ENCODE measurements at places on chromosomes 2 and 18.

- DNase-seq: no peak
Measured at GRCh38 chr2:17058772-17059402, 393.3 kb upstream of the CYRIA start.

- no peak for DNase-seq
Measured at GRCh38 chr2:225841314-225841713, 441.8 kb downstream of the NYAP2 start.

- DNase-seq: no peak
Measured at GRCh38 chr2:170719810-170720209, 4.7 kb downstream of the SP5 start.

- no peak for DNase-seq
Measured at GRCh38 chr18:45877403-45877802, 51.9 kb downstream of the SIGLEC15 start.

- no peak for DNase-seq
Measured at GRCh38 chr18:61549416-61549815, 216.2 kb downstream of the CDH20 start.

GRCh38 chr18:55485666-55486065 lies 102.3 kb downstream of the TCF4 start:
- peak; percentile 68 for DNase-seq

GRCh38 chr2:72191441-72191840 lies 43.8 kb upstream of the CYP26B1 start:
- no peak for DNase-seq

- DNase-seq: no peak
Measured at GRCh38 chr2:199804831-199805230, 46.2 kb downstream of the FTCDNL1 start.

DNA sequence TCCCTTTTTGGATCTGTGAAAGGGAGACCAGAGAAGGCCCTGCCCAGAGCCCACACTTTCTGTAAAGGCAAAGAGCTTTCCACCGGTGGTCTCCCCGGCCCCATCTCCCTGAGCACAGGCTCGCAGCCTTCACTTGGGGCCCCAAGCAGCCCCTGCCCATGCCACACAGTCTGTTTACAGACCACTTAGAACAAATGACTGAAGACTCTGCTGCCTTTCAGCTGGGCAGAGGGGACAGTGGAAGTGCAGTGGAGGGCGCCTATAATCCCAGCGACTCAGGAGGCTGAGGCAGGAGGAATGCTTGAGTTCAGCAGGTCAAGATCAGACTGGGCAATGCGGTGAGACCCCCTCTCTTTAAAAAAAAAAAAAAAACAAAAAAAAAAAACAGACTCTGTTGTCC lies 28.9 kb downstream of the SERTAD2 start:
- DNase-seq: no peak

GRCh38 chr18:3709205-3709604 lies 259.2 kb downstream of the TGIF1 start:
- no peak for DNase-seq

DNA sequence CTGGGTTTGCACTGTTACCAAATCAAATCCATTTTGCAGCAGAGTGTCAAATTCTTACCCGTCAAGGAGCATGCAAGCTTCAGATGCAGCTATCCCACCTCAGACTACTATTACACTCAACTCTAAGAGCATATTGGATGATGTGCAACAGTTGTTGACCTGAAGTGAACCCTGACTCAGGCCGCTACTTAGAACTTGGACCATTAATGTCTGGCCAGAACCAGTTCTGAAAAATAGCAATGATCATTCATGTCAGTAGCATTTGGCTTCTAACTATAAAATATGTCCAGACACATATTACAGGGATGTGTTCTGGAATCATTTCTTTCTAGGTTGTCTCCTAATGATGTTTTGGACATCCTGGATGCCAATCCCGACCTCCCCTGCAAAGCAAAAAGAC lies 135.5 kb upstream of the PKDCC start:
- DNase-seq: no peak

DNA sequence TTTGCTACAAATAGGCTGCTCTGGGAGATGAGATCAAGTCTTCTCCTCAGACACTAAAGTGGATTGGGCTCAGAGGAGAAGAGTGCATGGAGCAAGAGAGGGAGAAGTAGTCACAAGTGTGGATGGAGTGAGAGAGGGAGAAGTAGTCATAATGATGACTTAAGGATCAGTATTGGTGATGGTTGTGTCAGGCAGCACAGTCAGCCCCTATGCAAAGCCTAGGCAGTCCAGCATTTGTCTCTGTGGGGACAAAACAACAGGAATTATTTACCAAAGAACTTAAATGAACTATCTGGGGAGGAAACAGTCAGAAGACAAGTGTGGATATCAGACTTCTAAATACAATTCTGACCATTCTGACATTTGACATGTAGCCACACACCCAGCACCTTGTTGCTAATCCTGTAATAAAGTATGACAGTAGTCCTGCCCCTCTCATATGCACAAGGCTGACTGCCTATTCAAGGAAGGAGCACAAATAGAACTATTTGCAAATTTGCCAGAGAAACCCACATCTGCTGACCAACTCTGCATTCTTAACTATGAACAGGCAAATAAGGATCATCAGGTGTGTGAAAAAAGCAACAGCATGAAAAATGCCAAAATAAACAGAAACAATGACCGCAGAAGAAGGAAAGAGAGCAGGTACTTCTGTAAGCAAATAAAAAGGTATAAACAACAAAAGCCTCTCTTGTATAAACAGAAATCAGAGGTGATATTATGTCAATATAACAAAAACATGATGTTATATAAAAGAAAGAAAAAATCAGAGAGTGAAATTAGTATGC lies 1597.9 kb upstream of the ACVR2A start:
- DNase-seq: no peak

DNA sequence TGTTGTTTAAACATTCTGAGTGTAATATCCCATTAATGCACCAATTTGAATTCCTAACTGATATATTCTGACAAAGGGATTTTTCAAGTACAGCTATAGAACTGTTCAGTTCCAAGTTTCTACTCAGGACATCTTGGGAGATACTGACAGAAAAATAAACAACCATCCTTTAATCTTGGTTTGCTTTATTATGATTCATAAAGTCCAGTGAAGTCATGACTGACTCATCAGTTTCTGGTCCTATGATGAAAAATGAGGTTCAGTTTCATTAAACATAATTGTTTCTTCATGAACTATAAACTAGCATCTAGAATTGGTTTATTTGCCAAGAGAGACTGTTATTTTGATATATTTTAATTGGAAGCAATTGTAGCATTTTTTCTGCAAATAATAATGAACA lies 896.2 kb downstream of the CCDC85A start:
- peak; percentile 75 for DNase-seq

DNA sequence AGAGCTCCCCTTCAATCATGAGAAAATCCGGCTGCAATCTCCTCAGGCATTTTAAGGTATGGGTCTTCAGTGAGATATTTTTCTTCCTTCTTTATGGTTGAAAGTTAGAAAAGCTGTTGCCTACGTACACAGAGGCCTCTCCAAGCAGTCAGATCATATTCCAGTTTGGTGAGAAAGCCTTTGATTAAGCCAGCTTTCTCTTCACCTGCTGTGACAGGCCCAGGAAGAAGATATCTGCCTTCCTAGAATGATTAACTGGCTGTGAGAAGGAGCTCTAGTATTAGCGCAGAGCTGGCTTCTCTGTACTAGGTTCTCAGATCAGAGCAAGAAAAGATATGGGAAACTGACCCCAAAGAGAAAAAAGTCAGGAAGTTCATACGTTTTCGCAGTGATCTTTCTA lies 585.0 kb upstream of the CHAC2 start:
- DNase-seq: no peak

DNA sequence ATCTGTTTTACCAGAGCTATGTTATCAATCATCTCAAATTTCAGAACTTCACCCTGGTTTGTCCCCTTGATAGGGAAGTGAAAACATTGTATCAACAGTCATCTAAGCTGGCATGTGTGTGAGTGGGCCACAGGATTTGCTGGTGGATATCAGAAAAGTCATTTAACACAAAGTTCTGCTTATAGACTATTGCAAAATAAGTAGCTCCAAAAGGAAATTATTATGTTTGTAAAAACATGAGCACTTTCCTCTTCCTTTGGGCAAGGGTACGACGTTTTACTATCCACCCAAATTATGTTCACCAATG lies 20.7 kb upstream of the COPS8 start:
- no peak for DNase-seq

DNA sequence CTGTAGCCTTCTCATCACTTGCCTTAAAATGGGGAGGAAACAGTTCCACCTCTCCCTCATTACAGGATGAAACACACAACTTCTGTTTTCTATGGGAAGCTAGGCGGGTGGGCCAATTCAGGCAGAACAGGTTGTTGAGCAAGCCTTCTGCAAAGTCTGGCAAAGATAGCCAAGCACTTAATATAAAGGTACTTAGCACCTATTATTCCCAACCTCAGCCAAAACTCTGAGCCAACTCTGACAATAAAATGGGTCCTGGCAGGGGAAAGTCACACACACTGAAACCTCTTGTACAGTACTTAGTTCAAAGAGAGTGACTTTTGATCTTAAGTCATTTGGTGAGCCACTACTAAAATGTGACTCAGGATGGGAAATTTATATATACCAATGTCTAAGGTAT lies 15.8 kb upstream of the SOCS6 start:
- no peak for DNase-seq

- DNase-seq: no peak
Measured at GRCh38 chr18:49917742-49918141, 104.4 kb upstream of the ACAA2 start.

DNA sequence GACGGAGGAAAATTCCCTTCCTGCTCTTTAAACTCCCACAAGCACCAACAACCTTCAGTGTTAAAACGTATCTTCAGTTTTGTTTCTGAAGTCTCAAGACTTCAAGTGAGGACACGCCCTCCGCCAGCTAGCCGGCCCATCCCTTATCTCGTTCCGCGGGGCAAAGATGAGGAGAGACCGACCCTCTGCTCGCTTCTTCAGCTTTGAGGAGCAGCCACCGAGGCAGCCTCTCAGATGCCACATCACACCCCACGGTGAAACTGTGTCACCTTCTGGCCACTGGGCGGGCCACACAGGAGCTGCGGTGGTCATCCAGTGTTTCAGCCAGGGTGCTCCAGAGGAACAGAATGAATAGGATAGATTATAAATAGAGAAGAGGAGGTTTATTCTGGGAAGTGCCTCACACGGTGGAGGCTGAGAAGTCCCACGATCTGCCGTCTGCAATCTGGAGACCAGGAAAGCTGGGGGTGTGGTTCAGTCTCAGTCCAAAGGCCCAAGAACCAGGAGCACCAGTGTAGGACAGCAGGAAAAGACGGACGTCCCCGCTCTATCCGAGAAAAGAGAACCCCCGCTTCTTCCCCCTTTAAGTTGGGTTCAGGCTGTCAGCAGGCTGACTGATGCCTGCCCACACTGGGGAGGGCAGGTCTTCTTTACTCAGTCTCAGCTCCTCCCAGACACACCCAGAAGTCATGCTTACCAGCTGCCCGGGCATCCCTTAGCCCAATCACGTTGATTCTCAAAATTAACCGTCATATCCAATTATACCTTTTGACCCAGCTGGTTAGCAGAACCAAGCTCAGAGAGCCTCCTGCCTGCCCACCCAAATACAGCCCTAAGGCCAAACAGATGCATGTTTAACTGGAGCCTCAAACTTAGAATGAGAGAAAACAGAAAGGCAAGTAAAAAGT lies 399.7 kb upstream of the ID2 start:
- no peak for DNase-seq

GRCh38 chr2:30448308-30448707 lies 1.3 kb downstream of the LCLAT1 start:
- no peak for DNase-seq

GRCh38 chr2:222656526-222657446 lies 894 bp upstream of the FARSB start:
- DNase-seq: no peak

DNA sequence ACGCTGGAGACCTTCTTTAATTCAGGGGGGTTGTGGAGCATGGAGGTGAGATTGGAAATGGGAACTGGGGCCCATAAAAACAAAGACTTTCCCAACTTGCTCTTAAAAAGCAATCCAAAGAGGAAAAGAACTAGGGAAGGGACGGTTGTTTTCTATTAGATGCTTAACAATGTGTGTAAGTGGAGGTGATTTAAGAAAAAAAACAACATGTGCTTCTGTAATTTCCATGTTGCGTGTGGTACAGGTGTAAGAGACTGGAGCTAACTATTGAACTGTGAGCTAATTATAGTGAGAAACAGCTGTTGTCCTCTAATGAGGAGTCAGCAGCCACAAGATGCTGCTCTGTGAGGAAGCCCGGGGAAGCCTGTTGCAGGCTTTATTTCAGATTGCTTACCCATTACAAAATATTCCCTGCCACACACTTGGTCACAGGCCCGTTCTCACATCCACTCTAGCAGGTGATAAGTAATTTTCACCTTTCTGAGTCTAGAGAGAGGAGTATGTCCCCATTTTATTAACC lies 280.6 kb upstream of the PARD3B start:
- no peak for DNase-seq

- no peak for DNase-seq
Measured at GRCh38 chr2:86821842-86822241, 31.1 kb upstream of the CD8A start.

GRCh38 chr2:41475959-41476358 lies 571.9 kb upstream of the PKDCC start:
- DNase-seq: no peak

DNA sequence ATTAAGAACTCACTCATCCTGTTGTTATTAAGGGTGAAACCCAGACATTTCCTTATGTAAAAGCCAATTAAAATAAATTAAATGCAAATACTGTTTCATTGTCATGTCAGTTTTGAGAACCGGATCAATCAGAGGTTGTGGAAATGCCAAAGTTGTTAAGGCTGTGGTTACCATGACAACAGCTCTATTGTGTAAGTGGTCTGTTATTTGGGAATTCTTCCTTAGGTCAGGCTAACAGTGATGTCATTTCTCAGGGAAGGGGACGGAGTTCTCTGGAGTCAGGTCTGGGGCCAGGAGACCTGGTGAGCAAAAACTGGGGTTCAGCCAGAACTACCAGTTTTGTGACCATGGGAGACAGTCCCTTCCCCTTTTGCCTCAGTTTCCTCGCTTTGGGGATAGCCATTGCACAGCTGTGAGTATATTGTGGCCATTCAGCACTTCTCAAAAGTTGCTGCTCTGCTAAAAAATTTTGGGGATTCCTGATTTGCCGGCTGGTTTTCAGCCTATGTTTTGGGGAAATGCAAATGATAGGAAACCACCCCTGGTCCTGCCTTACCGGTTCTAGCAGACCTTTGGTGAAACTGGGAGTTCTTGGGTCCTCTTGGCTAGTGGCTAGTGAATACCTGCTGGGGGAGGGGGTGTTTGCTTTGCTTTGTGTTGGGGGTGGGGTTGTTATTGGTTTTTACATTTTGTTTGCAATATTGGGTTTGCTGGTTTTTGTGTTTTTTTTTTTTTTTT lies 21.6 kb downstream of the HPCAL1 start:
- peak; percentile 60 for DNase-seq

- peak; percentile 62 for DNase-seq
Measured at GRCh38 chr2:161238560-161239325, 69.5 kb upstream of the PSMD14 start.

DNA sequence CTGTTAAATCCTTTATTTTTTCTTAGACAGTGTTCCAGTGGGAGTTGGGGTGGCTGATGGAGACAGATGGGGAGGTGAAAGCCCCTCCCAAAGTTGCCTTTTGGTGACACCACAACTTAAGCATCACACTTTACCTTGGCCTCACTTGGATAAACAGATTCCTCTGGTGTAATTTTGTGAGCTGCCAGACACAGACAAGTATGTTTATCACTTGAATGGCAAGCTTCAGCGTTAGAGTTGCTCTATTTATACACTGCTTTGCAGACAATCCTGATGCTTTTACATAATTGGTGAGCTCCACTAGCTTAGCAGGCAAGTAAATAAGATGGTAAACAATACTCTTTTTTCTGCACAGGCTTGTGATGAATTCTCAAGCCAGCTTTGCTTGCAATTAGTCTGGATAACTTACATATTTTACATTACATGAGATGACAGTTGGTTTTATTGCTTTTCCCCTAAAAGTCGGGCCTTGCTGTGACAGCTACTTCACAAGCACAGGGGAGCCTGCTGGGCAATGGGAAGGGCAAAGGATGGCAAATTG lies 226.2 kb downstream of the SLC8A1 start:
- DNase-seq: no peak
